ENCODE measurements at places on chromosomes 13 and 19.

- DNase-seq, result no peak
These were observed 53.5 kb downstream of the PTPRS start for GRCh38 chr19:5287066-5287465.

DNA sequence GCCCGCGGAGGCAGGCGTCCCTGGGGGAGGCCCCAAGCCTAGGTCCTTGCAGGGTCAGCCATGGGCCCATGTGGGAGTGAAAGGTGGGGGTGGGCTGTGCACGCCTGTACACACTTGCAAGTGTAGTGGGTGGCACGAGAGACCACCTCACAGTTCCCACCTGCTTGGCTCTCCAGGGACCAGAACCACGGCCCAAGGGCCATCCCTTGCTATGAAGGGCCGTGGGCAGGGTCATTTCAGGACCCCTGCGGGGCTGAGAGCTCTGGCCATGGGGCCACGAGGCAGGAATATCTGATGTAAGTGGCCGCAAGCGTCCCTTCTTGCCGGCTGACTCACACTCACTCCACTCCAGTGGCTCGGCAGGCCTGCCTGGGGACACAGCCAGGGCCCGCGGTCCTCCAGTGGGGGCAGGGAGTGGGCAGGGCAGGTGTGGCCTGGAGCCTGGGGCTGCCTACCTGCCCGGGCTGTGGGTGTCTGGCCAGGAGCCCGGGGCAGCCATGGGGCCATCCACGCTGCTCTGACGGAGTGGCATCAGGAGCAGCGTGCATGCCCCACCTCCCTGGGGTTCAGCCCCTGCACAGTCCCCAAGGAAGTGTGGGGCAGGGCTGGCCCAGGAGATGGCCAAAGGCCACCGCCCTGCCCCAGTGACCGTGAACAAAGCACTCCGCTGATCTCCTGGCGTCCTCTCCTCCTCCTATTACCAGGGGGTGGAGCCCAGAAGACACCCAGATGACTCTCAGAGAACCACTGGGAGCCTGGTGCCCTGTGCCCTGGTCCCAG lies 8.6 kb upstream of the MKNK2 start:
- no peak for DNase-seq

DNA sequence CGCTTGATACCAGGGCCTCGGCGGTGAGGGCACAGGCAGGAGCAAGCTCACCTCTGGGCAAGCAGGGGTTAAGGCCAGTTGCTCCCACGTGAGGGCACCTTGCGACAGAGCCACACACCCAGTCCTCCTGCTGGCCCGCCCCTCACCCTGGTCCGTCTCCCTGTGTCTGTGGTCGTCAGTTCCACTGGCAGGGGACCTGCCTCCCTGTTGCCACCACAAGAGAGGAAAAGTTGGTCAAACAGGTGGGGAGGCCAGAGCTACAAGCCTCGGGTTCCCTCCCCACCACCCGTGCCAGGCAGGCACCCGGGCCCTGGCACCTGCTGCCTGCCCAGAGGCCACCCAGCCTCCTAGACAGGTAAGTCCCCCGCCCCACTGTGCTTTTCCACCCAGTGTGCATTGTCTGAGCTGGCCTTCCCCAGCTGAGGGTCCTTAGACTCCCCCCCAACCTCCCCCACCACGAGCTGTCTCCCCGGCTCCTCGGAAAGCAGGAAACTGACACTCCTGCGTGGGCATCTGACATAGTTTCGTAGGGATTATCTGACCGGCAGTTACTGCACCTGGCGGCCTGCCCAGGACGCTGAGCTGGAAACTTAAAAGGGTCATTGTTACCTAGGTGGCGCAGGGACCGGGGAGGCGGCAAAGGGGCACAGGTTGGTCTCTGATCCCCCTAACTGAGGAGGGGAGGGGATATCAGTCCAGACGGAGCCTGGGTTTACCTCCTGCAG lies at the start of gene TJP3:
Gene TJP3 (plus strand): TSS at position 178 of the 725 bp plus-strand sequence. CDS start 20,049 bp downstream, outside the sequence.
- no peak for DNase-seq

GRCh38 chr13:67353031-67353430 lies 122.9 kb upstream of the PCDH9 start:
- DNase-seq, result no peak

- DNase-seq, result no peak
These were observed 517 bp upstream of the LTBP4 start for GRCh38 chr19:40600570-40601133.

GRCh38 chr19:5397804-5398692 lies 57.2 kb upstream of the ZNRF4 start:
- DNase-seq, result no peak

GRCh38 chr13:49098771-49099512 lies 121.2 kb upstream of the MLNR start:
- DNase-seq, result no peak

DNA sequence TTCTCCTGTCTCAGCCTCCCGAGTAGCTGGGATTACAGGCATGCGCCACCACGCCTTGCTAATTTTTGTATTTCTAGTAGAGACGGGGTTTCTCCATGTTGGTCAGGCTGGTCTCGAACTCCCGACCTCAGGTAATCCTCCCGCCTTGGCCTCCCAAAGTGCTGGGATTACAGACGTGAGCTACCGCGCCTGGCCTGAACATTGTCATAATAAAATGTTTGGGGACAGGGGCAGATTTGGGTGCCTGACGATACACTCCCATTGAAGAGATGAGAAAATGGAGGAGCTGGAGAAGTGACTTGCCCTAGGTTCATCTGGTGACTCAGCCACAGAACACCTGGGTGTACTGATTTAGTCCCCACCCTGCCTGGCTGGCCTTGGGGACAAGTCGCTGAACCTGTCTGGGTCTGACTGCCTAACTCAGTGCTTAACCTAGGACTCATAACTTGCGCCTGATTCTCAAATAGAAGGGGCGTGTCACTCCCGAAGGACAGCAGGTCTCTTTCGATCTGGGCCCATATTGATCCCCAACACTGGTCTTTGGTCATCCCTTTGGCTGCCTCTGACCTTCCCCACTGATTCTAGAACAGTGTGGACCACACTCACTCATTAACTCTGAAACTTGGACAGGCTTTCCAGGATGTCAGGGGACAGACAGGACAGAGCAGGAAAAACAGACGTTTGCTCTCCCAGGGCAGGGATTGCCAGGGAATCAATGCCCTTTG lies 7.6 kb upstream of the BICRA start:
- DNase-seq, result no peak

- DNase-seq, result no peak
These were observed 744 bp upstream of the ZNF584 start for GRCh38 chr19:58407658-58408151.

DNA sequence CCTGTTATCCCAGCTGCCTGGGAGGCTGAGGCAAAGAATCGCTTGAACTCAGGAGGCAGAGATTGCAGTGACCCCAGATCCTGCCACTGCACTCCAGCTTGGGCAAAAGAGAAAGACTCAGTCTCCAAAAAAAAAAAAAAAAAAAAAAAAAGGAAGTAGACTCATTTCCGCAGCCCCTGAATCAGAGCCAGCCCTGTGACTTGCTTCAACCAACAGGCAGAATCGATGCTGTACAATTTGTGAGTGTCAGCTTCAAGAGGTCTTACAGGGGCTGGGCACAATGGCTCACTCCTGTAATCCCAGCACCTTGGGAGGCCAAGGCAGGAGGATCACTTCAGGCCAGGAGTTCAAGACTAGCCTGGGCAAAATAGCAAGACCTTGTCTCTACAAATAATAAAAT lies 12.8 kb downstream of the ANKRD27 start:
- DNase-seq, result no peak

GRCh38 chr19:5882421-5882968 lies 12.2 kb upstream of the FUT5 start:
- DNase-seq, result no peak

DNA sequence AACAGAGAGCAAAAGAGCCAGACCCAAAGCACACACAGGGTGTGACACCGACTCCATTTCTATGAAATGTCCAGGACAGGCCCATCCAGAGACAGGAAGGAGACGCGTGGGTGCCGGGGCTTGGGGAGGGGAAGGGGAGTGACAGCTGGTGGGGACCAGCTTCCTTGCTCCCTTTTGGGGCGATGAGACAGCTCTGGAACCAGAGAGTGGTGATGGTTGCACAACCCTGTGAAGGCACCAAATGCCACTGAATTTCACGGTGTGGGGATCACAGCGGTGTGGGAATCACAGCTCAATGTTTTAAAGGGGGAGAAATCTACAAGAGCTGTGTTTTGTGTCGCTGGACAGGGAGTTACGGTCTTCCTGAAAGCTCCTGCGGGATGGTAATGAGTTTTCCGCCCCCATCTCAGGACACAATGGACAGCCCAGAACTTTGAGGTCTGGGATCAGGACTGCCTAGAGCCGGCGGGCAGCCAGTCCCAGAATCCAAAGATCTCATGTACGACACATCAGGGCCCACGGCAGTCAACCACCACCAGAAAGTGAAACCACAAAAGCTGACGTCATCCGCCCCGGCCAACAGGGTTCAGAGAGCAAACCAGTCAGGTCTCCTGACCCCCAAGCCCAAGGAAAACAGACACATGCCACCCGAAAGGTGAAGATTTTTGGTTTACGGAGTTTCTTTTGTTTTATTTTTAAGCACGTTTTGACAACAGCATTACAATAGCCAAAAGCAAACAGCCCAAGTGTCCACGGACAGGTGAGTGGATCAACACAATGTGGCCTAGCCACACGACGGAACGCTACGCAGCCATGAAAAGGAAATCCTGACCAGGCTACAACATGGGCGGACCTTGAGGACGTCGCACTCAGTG lies 7.3 kb downstream of the SGTA start:
- DNase-seq, result no peak

- no peak for DNase-seq
These were observed 22.6 kb upstream of the TINCR start for GRCh38 chr19:5590151-5590864.

DNA sequence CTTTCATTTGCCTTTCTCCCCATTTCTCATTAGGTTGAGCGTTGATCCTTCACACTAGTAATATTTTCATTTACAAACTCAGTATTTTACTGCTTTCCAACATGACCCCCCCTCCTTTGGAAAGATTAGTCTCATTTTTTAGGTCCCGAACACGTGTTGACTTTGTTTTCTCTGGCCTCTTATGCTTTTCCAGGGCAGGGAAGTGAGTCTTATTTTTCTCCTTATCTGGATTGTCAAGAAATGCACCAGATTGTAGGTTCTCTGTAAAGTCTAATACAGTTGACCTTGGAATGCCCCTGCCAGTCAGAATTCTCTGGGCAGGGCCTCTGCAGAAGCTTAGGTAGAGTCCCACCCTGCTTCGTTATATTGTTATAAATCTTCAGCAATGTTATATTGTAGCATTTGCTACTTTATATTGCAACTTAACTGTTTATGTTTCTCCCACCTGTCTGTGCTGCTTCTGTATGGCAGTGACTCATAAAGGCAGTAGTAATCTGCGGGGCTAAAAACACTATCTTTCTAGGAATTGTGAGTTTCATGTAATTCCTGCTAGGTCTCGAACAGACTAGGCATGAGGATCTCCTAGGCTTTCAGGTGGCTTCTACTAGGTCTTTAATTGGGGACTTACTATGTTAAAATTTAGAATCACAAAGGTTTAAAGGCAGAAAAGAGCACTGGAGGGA lies 2.0 kb downstream of the TDRD3 start:
- no peak for DNase-seq

GRCh38 chr19:4866595-4867424 lies 657 bp downstream of the PLIN3 start:
- DNase-seq, result no peak

- DNase-seq, result no peak
These were observed 2.3 kb downstream of the WDR83 start for GRCh38 chr19:12668932-12669269.
